ENCODE measurements at places on chromosomes 13 and 19.

- DNase-seq, result peak; percentile 63
Observed at GRCh38 chr13:94548821-94549231, 47.1 kb downstream of the TGDS start.

GRCh38 chr19:23255700-23256099, 5.5 kb upstream of the ZNF724 start:
- no peak for DNase-seq

GRCh38 chr19:2058570-2059421, 7.8 kb upstream of the MKNK2 start:
- DNase-seq, result no peak

DNA sequence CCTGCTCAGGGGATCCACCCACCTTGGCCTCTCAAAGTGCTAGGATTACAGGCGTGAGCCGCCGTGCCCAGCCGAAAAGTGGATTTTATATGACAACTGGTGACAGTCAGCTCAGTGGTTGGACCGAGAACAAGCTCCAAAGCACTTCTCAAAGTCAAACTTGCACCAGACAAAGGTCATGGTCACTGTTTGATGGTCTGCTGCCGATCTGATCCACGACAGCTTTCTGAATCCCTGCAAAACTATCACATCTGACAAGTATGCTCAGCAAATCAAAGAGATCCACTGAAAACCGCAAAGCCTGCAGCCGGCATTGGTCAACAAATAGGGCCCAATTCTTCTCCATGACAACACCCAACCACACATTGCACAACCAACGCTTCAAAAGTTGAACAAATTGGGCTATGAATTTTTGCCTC, 21.6 kb upstream of the NAA16 start:
- DNase-seq, result no peak

- DNase-seq, result peak; percentile 40
Observed at GRCh38 chr13:43484432-43485225, 302.1 kb downstream of the ENOX1 start.

- DNase-seq, result no peak
Observed at GRCh38 chr13:83229574-83230305, 652.5 kb downstream of the SLITRK1 start.

DNA sequence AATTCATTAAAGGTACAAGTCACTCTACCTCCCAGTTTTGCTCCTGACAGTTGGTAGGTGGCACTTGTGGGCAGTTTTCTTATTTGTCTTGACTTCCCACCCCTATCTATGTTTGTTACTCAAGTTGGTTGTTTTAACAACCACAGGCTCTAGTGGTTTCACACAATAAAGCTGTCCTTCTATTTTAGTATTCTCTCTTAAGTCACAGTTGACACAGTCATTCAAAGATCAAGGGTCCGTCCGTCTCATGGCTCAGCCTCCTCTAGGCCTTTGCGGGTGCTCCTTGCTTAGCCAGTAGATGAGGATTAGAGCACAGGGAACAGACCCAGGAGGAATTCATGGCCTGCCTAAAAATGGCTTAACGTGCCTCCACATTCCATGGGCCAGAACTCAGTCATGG, 573.7 kb downstream of the IRS2 start:
- DNase-seq, result no peak

GRCh38 chr13:21450936-21451335, 8.2 kb downstream of the ZDHHC20 start:
- DNase-seq, result no peak

Measured in hematopoietic multipotent progenitor cell treated with erythropoietin and hydrocortisone succinate and interleukin-3 and kit ligand, for 4 days (in vitro differentiated cells).